ENCODE measurements at places on chromosomes 1 and 21. TPM values are rescaled to one million over a fixed set of nuclear protein-coding genes. Genes with fewer than 3 reads are reported as not detected.

DNA sequence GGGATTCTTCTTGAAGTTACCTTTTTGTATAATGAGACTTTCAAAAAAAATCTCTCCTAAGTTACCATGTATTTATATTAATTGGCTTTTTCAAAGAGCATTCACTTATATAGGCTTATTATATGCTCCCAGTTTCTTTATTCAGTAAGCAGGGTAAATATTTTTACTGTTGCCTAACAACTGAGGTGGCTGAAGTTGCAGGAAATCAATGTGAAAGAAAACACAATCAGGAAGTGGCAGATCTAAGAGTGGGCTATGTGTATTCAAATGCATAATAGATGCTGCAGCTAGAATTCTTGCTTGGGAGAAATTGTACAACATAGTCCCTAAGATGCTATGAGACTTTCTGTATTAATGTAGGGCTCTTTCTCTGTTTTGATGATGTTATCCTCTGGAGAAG, 606.9 kb downstream of the NUF2 start:
- no peak for DNase-seq

The TTC34 gene
- 0.94 TPM for total RNA-seq

- DNase-seq = no peak
Observed at GRCh38 chr1:209650454-209650853, 1.8 kb downstream of the LAMB3 start.

DNA sequence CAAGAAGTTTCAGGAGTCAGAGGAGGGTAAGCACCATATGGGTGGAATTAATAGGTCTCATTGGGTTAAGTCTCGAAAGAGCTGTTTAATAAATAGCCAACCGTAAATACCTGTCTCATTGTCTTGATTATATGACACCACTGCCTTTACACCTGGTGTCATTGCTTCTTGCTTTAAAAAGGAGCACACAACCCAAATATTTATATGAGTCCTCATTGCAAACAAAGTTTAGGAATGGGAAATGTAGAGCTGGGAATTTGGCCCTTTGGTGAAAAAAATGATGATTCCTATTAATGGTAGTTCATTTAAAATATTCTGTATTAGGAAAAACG, 2.1 kb downstream of the BACH1 start:
- no peak for DNase-seq
